ENCODE measurements at places on chromosomes 11 and 22.

GRCh38 chr11:106061954-106062949 lies 14.9 kb downstream of the KBTBD3 start:
- DNase-seq = no peak

DNA sequence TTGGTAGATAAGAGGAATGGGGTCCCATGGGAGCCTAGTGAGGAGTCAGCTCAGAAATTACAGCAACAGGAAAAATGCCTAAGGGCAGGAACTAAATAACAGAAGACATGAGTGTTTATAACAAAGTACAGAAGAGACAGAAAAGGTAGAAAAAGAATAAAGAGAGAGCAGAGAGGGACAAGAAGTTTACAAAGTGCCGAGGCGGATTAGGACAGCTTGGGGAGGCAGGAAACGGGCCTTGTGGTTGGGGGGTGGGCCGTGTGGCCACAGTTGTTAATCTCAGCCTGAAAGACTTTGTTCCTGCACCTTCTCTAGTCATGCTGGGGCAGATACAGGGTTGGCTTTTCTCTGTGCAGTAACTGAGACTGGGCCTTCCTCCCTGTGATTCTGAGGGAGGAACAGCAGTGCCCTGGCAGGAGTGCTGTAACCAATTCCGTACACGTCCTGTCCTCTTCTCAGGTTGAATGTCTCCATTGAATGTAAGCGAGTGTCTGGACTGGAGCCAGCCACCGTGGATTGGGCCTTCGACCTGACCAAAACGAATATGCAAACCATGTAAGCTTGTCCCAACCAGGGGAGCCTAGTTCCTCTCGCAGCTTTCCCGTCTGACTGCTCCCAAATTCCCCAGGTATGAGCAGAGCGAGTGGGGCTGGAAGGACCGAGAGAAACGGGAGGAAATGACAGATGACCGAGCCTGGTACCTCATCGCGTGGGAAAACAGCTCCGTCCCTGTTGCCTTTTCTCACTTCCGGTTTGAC lies 13.2 kb downstream of the NAA40 start:
- no peak for DNase-seq

- no peak for DNase-seq
Measured at GRCh38 chr11:47667135-47667534, 24.8 kb upstream of the MTCH2 start.

DNA sequence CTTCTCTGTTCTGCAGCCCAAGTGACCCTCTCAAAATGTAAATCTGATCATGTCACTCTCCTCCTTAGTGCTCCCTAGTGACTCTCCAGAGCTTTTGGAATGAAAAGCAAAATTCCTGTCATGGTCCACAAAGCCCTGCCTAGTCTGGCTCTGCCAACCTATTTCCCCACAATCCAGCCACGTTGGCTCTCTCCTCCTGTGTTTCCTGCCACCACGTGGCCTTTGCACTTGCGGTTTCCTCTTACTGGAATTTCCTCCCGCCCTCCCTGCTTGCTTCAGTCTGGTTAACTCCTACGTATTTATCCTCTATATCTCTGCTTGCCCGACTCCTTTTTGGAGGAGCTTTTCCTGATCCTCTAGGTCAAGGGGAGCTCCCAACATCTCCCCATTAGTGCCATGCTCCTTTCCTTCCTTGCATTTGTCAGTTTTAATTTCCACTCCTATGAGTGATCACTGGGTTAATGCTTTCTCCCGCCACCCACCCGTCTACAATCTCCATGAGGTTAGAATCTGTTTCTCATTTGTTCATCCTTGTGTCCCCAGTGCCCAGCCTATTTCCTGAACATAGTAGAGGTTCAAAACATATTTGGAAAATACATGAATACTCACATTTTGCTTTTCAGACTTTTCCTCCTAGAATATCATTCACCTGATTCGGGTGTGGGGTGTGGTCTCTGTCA lies 11.5 kb downstream of the NNMT start:
- DNase-seq = peak; percentile 17

DNA sequence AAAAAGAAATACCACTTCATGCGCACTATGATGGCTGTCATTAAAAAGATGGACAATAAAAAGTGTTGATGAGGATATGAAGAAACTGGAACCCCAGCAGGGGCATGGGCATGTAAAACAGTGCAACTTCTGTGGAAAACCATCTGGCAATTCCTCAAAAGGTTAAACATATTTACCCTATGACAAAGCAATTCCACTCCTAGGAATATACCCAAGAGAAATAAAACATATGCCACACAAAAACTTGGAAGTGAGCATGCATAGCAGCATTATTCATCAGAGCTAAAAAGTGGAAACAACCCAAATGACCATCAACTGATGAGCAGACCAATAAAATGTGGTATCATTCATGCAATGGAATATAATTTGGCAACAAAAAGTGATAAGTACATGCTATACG lies 50.1 kb downstream of the LRRC32 start:
- DNase-seq = no peak

- DNase-seq = no peak
Measured at GRCh38 chr11:2663915-2664314, 35.9 kb downstream of the KCNQ1OT1 start.

- no peak for DNase-seq
Measured at GRCh38 chr11:78763664-78764063, 189.0 kb upstream of the NARS2 start.

DNA sequence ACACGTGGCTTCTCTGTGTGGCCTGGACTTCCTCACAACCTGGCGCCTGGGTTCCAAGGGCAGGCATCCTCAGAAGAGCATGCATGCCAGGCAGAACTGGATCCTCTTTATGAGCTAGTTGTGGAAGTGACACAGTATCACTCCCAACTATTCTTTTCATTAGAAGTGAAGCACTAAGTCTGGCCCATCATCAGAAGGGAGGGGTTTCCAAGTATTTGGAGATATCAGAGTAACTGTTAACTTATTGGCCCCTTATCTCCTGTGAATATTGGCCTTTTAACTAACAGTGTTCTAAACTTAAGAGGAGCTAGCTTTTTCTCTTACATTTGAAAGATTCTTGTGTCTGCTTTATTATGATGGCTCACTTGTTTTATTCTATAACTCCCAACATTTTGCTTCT lies 35.5 kb downstream of the FDX1 start:
- DNase-seq = no peak

DNA sequence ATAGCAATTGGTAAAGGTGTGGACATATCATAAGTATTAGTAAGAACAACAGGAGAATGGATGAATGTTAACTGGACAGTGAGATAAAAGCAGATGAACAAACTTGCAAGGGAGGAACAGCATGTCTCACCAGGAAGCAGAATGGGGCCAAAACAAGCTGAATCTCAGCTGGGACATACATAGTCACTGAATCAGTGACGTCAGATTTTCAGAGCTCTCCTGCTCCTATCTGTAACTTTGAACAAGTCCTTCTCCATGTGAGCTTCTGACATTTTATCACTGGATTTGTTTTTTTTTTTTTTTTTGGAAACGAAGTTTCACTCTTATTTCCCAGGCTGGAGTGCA lies 118.7 kb downstream of the BBOX1 start:
- DNase-seq = no peak

GRCh38 chr22:20471126-20471833 lies 24.3 kb downstream of the KLHL22 start:
- DNase-seq = no peak

- peak; percentile 59 for DNase-seq
Measured at GRCh38 chr11:92867913-92868619, 101.4 kb upstream of the MTNR1B start.

DNA sequence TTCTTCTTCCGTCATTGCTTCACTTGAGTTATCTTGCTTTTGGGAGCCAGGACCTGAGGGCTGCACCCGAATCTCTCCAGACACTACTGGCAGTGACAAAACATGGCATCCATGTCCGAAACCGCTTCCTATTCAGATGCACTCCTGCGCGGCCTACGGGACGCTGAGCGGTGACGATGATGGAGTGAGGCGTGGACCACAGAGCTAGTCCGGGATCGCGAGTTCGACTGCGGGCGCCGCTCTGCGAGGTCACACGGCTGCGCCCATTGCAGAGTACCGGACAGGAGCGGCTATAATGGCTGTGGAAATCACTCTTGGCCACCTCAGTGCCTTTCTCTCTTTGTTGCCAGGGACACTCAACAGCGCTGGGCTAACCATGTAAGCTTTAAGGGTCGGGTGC lies 453.8 kb upstream of the CNTN5 start:
- no peak for DNase-seq

GRCh38 chr22:46958191-46958590 lies 195.7 kb downstream of the TBC1D22A start:
- no peak for DNase-seq

DNA sequence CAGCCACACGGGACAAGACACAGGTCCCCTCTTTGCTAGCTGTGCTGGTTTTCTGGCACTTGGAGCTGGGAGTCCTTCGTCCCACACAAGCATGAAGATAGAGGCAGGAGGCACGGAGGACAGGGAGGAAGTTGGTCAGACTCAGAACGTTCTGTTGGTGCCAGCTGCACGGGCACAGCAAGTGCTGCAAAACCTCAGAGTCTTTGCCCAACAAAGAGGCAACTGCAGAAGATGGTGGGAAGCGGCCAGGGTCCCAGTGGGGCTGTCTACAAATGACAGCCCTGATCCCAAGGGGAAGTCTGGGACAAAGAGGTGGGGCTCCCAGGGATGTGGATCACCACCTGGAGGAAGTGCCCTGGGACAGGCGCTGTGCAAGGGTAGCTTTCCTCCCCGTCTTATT lies 9.4 kb upstream of the OSM start:
- DNase-seq = no peak

GRCh38 chr11:25200925-25201324 lies 704.1 kb downstream of the LUZP2 start:
- DNase-seq = no peak

GRCh38 chr11:68330700-68331337 lies 18.4 kb downstream of the LRP5 start:
- DNase-seq = no peak

DNA sequence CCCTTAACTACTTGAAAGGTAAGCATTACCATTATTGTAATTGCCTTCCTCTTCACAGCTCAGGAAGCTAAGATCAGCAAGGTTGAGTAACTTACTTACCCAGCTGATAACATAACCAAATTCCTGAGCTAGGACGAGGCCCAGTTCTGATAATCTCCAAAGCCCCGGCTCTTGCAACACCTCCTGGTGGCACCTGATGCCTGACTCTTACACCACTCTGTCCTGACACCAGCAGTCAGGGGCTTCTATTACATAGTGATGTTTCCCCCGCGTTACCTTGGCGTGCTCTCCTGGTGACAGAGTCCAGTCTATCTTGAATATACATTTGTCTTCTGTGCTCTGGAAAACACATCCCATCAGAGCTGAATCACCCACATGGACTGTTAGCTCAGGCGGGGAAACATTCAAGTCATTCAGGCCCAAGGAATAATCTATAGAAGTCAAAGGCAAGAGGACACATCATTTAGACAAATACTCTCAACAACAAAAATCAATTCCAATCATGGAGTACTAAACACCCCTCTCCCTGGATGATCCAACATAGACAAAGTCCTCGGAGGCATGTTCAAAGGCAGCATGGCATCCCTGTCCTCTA lies 12.6 kb downstream of the JAML start:
- peak; percentile 86 for DNase-seq

GRCh38 chr11:69292221-69292648 lies 1.7 kb upstream of the MYEOV start:
- no peak for DNase-seq

DNA sequence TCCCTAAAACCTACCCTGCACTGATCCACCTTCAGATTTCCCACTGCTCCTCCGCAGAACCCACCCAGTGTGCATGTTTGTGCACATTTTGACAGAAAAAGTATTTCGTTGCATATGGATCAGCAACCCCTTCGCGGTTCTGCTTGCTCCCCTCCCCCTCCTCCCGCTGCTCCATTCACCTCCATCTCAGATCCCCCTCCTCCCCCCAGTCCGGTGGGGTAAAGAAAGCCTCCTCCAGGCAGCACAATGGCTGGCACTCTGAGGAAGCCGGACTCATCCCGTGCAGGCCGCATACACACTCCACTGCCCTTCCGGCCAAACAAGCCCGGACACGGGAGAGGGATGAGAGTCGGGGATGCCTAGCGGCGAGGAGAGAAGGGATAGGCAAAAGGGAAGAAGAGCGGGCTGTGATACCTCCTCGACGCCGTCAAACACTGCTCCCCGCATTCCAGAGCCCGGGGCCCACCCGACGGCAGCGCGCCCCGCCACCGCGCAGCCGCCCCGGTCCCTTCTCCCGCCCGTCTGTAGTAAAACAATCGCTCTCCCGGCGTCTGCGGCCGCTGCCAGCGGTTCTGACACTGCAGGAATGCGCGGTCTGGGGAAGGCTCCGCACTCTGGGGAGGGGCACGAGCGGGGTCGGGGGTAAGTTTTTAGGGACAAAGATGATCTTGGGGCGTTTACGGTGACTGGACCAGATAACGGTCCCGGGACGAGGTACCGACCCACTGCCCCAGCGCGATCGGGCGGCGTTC lies 915 bp downstream of the FEZ1 start:
- peak; percentile 47 for DNase-seq

- peak; percentile 42 for DNase-seq
Measured at GRCh38 chr11:27012234-27012921, 18.5 kb downstream of the FIBIN start.

DNA sequence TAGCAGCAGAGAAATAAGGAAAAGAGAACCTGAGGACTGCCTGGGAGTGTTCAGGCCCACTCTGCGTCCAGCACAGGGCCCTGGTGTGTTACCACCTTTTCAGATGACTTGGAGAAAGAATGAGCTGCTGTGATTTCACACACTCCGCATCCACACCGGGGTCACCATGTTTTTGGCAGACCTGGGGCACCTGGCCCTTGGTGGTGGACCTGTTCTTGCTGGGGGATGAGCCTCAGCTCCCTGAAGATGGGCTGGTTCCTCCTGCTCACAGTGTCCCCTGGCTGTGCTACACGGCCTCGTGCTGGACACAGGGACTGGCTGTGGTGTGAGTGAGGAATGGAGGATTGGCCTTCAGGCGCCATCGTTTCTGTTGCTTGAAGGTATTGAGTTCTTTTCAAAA lies 1381.4 kb downstream of the TBC1D22A start:
- DNase-seq = no peak

DNA sequence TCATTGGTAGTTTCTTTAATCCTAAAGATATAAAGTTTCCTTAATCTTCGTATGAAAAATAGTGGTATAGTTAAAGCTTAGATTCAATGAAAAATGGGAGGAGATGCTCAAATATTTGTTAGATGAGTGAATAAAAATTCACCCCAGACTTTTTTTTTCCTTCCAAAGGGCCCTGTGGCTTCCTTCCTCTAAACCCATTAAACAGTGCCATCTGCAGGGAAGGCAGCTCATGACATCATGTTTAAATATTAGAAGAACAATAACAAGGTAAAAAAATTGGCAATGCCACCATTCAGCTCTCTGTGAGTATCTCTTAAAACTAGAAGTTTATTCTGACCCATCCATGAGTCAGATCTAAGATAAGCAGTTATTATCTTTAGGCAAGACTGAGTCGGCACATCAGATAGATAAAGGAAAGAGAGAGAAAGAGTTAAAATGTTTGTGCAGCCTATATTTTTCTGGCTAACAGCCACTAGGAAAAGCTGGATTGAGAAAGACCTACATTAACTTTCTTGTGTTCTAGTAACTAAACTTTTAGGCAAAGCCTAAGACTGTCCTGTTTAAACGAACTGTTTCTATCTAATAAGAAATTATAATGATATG lies 19.1 kb upstream of the OOSP1 start:
- peak; percentile 44 for DNase-seq

All from hepatocyte (in vitro differentiated cells).